Naive thymus-derived CD8-positive, alpha-beta T cell (primary cell): ENCODE measurements at places on chromosomes 11 and 22. TPM values are rescaled to one million over a fixed set of nuclear protein-coding genes. Genes with fewer than 3 reads are reported as not detected.

The TRIM22 gene
- 243 TPM for total RNA-seq

DNA sequence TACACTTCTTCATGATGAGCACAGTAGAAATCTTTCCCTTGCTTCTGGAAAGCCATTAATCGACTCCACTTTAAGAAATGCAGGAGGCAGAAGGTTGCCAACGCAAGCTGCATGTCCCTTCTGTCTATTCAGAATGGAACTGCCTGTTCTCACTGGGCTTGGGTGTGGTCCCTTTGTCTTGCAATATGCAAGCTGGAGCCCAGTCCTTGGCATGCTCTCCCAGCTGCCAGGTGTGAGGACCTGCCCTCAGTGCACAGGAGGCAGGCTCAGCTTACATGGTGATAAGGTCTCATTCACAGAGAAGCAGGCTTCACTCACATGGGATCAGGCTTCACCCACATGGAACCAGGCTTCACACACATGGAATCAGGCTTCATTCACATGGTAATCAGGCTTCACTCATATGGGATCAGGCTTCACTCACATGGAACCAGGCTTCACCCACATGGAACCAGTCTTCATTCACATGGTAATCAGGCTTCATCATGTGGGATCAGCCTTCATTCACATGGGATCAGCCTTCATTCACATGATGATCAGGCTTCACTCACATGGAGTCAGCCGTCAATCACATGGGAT, 59.2 kb upstream of the USP47 start:
- H3K36me3 ChIP-seq = no peaks in the 10 kb centered on the region
- H3K27me3 ChIP-seq = peaks cover 8% of the 10 kb centered on the region
- no peaks in the 10 kb centered on the region for H3K4me1 ChIP-seq
- no peak overlapping the region for H3K4me3 ChIP-seq
- DNase-seq = no peak

GRCh38 chr22:33129621-33130020, 71.4 kb upstream of the SYN3 start:
- no peaks in the 10 kb centered on the region for H3K36me3 ChIP-seq
- no peak overlapping the region for H3K4me3 ChIP-seq
- no peak overlapping the region for H3K27ac ChIP-seq
- H3K27me3 ChIP-seq = peaks cover 16% of the 10 kb centered on the region

DNA sequence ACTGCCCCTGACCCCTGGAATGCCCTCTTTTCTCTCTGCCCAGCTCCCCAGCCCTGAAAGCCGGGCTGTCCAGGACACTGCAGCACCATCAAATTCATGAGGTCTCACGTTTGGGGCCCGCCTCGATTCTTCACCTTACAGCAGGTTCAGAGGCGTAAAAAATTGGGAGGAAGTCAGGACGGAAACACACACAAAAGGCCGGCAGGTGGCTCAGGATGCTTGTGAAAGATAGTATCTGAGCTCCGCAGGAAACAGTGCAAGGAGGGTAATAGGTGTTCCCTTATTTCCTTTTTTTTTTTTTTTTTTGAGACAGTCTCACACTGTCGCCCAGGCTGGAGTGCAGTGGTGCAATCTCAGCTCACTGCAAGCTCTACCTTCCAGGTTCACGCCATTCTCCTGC, 4.1 kb downstream of the RFPL2 start:
- H3K27me3 ChIP-seq = peaks cover 24% of the 10 kb centered on the region
- DNase-seq = no peak
- H3K4me1 ChIP-seq = peaks cover 38% of the 10 kb centered on the region
- H3K36me3 ChIP-seq = no peaks in the 10 kb centered on the region
- H3K4me3 ChIP-seq = no peak overlapping the region

GRCh38 chr11:10487002-10487647, 32.1 kb downstream of the AMPD3 start:
- H3K36me3 ChIP-seq = no peaks in the 10 kb centered on the region
- no peak overlapping the region for H3K4me3 ChIP-seq
- H3K27me3 ChIP-seq = no peaks in the 10 kb centered on the region
- H3K27ac ChIP-seq = no peak overlapping the region

GRCh38 chr11:78311702-78312371, 105.8 kb downstream of the GAB2 start:
- H3K4me1 ChIP-seq = no peaks in the 10 kb centered on the region
- no peak overlapping the region for H3K27ac ChIP-seq
- H3K4me3 ChIP-seq = no peak overlapping the region
- DNase-seq = no peak
